GM04504 (cell line): ENCODE measurements at places on chromosomes 11 and 22.

DNA sequence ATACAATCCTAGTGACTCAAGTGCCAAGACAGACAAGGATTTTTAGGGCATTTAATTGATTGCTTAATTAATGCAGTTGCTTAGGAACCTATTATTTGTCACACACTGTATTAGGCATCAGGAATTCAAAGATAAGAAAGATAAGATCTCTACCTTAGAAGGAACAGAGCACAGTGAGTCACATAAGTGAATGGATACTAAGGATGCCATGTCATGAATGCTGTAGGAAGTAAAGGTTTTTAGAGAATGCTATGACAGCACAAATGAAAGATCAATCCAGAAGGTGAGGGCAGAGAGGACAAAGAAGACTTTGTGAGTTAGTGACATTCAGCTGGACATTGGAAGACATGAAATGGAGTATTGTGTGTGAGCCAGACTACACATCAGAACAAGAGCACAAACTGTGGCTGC, 147.9 kb upstream of the DDI1 start:
- DNase-seq: no peak

DNA sequence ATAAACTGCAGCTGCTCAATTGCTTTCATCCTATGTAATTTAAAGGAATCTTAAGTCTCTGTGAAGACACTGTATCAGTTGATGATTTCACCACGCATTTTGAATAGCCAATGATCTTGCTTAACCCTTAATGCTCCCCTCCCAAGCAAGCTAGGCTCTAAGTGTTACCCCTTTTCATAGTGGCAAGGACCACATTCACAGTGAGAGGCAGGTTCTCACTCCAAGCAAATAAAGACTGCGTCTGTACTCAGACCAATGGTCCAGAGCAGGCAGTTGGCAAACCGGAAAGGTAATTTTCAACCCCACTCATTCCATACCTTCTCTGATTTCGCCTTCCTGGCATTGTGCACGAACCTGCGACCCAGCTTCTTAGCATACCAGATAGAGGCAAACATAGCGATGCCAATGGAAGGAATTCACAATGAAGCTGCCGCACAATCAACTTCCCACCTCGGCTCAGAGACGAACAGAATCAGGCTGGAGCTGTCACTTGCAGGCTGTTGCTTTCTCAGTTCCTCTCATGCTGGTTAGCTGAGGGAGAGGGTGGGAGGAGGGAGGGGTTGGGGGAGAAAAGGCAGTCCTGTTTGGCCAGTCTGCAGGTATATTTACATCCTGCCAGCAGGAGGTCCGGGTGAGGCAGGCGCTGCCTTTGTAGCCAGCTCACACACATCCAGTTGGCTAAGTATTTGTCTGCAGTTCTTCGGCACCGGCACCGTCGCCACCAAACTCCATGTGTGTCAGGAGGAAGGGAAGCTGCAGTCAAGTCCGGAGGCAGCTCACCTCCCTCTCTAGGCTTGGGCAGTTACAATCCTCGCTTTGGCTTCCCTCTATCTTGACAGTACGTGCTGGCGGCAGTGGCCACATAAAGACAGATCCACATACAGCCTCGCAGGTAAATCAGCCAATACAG, 1151.2 kb upstream of the CCDC90B start:
- DNase-seq: no peak

- DNase-seq: no peak
Measured at GRCh38 chr22:49564666-49565515, 262.8 kb downstream of the BRD1 start.

DNA sequence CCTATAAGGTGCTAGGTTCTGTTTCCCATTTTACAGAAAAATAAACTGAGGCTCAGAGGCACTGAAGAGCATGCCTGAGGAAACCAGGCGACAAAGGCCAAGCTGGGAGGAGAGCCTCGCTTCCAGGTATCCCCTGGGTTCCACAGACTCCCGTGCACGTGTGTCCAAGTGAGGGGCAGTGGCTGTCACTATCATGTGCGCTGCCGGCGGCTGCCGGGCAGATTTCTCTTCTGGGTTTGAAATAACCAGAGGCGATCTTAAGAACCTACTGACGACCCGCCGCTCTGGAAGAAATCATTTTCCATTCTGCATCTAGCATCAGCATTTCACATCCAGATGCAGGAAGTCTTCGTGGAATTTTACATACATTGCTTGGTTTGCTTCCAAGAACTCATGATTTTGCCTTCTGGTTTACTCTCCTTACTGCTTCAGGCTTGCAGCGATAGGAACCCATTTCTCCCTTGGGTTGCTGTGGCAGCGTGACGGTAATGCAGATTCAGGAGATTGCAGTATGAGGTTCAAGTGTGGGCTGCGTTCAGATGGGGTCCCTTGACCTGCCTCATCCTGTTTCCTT, 28.6 kb downstream of the ARHGAP8 start:
- DNase-seq: no peak

DNA sequence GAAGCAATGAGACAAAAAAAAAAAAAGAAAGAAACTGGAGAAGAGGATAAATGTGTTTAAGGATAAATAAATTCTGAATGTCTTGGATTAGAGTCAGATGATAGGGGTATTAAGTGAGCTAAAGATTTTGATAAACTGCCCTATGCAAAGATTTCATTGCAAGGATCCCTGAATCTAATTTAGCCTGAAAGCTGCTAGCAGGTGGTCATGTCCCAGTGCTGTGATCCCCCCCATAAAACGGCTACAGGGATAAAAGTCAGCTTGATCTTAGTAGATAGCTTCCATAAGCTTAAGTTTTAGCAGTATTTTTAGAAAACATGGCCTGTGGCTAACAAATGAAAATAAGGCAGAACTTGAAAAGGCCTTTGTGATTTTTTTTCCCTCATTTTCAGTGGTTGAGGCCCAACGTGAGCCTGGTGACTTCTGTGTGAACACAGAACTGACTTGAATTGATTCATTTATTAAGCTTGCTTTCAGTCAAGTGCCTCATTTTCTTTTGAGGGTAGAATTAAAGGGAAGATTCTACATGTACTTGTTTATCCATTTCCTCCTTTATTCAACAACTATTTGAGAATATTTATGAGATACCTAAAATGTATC, 44.5 kb downstream of the CD44 start:
- no peak for DNase-seq

DNA sequence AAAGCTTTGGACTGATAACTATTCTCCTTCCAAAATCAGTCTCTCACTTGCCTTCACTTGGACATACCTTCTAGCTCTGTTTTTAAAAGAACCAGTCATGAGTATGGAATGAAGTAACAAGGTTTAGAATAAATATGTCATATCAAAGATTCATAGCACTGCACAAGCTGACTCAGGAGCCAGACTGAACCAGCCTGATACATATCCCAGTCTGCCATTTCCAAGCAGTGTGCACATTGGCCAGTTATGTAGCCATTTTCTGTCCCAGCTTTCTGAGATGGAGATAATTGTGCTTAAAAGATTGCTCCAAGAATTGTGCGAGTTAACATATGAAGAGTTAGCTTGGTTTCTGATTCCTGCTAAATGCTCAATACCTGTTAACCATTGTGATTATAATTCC, 311.3 kb downstream of the C11orf87 start:
- DNase-seq: no peak

- DNase-seq: no peak
Measured at GRCh38 chr11:6717426-6717825, 34.3 kb upstream of the MRPL17 start.

GRCh38 chr11:102306817-102307726, 10.2 kb upstream of the BIRC3 start:
- DNase-seq: no peak

GRCh38 chr11:112345166-112345565, 84.5 kb upstream of the PLET1 start:
- no peak for DNase-seq

- DNase-seq: no peak
Measured at GRCh38 chr11:134815404-134815803, 403.4 kb upstream of the B3GAT1 start.

GRCh38 chr11:62974848-62975522, 9.8 kb downstream of the SLC22A6 start:
- DNase-seq: no peak

DNA sequence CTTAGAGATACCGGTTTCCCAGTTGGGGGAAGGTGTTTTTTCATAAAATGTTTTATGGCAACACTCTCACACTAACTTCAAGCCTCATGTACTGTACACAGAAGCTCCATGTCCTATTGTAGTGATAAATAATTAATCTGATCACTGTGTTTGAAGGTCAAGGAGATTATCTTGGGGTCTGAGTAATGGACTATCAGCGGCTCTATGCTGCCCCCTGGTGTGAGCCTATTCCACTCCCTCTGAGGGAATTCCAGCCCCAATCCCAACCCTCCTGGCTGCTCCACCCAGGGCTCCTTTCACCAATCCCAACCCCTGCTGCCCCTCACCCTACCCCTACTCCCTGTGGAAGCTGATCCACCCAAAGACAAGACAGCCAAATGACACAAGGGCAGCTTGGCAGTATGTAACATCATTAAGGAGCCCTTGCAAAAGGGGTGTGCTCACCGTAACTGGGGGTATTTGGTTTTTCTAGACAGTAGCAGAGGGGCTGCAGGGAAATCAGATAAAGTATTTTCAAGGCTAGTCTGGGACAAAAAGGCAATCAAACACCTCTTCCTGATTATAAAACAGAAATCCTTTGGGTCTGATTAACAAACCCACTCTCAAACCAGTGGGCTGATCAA, 22.3 kb downstream of the HPS4 start:
- no peak for DNase-seq

DNA sequence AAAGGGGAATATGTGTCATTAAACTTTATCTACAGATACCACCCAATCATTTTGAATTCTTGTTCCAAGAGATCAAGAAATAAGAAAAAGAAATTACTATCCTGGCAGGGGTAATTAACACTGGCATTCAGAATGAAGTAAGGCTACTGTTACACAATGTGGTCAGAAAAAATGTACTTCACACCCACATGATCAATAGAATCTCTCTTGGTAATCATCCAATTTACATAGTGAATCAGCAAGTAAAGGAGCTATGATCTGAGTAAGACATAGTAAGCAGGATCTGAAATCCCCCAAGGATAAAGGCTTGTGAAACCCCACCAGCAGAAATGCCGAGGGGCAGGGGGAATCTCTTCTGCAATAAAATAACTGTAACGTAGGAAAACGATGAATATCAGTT, 466.5 kb downstream of the FAM181B start:
- DNase-seq: no peak

DNA sequence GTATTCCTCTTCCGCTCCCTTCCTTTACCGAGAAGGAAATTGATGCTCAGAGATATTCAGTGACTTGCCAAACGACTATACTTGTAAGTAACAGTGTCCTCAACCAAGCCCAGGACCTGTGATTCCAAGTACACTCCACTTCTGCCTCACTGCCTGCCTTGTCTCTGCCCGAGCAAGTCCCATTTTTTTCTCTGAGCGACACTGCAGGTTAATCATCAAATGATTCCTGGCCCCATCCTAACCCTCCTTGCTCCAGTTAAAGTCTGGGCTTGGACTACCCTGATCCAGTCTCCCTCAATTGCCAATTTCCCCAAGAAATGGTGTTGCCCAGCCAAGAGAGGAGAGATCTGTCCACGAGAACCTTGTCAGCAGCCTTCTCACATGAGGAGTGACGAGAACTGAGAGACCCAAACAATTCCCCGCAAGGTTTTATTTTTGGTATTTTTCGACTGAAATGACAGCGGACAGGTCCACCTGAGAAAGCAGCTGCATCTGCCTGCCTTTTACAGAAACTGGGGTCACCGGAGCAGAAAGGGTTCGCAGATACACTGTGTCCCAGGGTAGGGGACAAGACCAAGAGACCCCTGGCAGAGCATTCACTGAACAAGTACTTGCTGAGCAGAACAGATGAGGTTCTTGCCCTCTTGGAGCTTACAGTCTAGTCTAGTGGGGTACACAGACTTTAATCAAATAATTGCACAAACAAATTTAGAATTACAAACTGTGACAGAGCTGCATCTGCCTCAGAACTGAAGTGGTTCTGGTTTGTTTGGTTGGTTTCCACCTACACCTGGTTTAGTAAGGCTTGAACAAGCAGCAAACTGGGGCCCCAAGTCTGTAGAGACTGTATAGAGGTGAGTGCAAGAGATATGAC, 11.4 kb downstream of the POU2AF1 start:
- no peak for DNase-seq

GRCh38 chr11:130617001-130617400, 168.6 kb downstream of the ADAMTS15 start:
- no peak for DNase-seq

DNA sequence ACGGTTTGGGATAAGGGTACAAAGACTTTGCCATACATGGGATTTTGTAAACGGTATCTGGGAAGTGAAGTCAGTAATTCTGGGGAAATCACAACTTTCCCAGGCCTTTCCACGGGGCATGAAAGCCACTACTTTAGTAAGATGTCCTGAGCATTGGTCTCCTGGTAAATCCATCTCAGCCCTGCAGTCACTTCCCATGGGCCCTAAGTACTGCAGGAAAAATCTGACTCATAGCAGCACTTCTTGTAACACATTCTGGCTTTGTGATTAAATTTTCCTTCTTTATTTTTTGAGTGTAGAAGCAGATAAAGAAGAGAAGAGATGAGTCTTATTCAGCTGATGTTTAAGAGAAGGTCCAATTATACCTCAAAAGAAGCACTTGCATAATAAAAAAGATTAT, 67.6 kb downstream of the BLID start:
- DNase-seq: no peak

- DNase-seq: no peak
Measured at GRCh38 chr11:117978991-117979390, 7.2 kb upstream of the IL10RA start.

- DNase-seq: no peak
Measured at GRCh38 chr22:38564669-38565068, 5.3 kb downstream of the DMC1 start.

DNA sequence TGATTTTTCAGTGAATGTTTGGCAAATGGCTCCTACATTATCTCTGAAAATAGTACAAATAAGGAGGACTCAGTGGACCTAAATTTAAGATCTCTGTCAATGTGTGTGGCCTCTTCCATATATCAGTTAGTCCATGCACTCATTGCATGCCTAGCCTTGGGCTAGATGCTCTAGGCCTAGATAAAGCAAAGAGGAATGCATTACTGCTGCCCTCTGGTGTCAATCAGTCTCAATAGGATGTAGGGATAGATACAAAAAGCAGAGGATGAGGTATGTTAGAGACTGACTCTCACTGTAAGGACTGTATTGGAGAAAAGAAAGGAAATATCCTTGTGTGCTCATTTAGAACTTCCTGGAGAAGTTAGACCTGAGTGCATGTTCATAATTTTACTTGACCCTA, 42.0 kb downstream of the MS4A2 start:
- DNase-seq: no peak

DNA sequence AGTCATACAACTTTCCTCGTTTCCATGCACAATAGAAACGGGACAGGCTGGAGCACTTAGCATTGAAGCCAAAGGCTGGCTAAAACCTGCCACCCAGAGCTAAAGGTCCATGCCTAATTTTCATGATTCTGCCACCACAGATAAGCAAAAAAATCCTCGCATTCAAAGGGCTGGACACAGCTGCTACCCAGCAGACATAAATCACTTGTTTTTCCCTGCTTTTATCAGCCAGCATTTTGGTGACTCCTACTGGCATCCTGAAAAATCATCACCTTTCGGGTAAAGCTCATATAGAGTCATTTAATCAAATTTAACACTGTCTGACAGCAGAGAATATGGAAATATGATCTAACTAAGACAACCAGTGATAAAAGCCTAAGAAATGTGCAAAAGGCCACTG, 37.9 kb downstream of the ALG9 start:
- no peak for DNase-seq
